ENCODE measurements at places on chromosomes 1 and 21.

DNA sequence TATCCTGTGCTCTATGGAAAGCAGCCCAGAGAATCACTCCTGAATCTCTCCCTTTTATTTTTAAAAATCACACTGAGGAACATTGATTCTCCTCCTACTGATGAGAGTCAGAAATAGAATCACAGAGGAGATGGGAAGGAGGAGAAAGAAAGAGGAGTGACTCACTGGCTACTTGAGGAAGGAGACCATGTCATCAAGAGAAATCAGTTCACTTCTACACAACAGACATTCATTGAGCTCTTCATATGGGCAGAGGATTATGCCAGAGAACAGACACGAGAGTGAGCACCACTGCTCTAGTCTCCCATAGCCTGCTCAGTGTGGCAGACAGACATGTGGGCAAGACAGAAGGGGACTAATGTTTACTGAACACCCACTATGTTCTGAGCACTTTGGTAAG lies 44.2 kb downstream of the RAB3B start:
- no peak for DNase-seq

GRCh38 chr1:159925719-159926078 lies 392 bp upstream of the TAGLN2 start:
- peak; percentile 48 for DNase-seq

GRCh38 chr1:28135371-28136168 lies 40.9 kb downstream of the PTAFR start:
- DNase-seq: no peak

- DNase-seq: no peak
These were observed 92.5 kb downstream of the LRRC40 start for GRCh38 chr1:70112838-70113237.

DNA sequence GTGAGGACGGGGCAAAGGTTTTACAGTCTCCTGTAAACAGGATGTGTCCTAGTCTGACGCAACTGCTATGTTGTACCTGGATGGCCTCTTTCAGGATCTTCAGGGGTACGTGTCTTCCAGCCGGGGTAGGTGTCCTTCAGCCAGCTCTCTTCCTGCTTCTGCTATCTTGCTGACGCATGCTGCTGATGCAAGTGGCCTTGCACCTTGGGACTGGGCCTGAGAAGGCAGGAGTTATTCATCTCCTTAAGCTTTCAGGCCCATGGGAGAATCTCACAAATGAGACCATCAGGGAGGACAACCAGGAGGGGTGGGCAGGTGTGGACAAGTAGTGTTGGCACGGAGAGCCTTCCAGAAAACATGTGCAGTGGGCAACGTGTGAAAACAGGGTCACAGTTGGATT lies 7.9 kb upstream of the SPRR1B start:
- no peak for DNase-seq

- peak; percentile 80 for DNase-seq
These were observed 20.6 kb downstream of the ETNK2 start for GRCh38 chr1:204130981-204131892.

DNA sequence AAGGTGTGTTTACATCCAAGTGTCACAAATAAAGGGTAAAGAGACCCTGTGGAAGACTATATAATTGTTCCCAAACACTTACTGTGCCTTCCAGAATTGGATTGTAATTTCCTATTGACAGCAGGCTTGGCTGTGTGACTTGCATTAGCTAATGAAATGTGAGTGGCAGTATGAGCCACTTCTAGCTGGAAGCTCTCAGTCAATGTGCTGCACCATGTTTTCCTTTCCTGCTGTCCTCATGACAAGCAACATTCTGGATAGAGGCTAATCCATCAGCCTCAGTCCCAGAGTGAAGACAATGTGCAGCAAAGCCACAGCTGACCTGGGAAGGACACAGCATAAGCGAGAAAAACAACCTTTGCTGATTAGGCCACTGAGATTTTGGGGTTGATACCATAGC lies 5.9 kb upstream of the FOXJ3 start:
- DNase-seq: no peak

DNA sequence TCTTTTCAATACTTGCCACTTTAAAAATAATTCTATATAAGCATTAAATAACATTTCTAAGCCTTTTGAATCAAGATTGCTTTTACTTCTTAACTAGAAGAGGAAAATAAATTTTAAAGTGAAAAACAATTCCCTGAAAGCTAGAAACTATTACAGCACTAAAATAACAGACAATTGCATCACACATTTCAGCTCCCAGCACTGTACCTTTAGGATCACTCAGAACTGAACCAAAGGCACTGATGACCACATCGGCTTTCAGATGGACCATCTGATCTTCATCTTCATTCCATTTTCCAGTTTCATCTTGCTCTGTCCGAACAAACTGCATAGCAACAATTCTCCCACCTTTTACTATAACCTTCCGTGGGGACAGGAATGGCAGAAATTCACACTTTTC lies 347.3 kb downstream of the DPYD start:
- no peak for DNase-seq

DNA sequence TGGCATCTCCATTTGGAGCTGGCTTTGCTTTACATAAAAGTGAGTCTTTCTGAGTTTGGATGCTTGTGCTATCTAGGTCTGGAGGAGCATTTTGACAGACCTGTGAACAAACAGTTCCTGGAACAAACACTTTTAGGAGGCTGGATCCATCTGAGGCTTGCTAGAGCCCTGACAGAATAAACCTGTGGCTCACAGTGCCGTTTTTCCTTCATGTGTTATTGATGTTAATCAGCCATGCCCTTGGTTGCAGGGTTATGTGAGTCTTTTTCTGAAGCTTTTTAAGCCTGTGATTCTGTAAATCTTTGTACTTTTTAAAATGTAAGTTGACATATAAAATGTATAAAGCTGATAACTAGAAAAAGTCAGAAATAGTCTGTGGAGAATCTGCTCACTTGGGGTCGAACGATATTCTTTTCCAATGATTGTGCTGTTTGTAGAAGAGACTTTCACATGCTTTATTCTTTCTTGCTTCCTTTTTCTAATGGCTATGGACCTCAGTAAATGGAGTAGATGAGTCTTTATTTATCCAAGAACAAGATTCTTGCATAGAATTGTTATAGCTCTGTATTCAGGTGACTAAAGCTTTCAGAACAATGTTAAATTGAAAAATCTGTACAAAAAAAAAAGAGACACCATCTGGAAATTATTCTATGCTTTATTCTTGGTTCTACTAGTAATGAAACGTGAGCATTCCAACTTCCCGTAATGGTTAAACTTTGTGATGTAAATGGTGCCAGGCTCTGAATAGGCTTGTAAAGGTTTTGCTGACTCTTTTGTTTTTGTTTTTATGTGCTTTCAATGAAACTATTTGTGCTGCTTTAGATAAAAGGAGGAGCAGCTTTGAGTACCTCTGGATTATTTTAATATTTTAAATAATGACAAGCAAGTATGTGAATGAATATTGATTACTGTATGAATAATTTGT lies 53.7 kb downstream of the CACHD1 start:
- DNase-seq: no peak

GRCh38 chr1:116934586-116935207 lies 25.0 kb downstream of the PTGFRN start:
- no peak for DNase-seq

- DNase-seq: no peak
These were observed 506.8 kb downstream of the NPHP4 start for GRCh38 chr1:5485436-5485835.

DNA sequence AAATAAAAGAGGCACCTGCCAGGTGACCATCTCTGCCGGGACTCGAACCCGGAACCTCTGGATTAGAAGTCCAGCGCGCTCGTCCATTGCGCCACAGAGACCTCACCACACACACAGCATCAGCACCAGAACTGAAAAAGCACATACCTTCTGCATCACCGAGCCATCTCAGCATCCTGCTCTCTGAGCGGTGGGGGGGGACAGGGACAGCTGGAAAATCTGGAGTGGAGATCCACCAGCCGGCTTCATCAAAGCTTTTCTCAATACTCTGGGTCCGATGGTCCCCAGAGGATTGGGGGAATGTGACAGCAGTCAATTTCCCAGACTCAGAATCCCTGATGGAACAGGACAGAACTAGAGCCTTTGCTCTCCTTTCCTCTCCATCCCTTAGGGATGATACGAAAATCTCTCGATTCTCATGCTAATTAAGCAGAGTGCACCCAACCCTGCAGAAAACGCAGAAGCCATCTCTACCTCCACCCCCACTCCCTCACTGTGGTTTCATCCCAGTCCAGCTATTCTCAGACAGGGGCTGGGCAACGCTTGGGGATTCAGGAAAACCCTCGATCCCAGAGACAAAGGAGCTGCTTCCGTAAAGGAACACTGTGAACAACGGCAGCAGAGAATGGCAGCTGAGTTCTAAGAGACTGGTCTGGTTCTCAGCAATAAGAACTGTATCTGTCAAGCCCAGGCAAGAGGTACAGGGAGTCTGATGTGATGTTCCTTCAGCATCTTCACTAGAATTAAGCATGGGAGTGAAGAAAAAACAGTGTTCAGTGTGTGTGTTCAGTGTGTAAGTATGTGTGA lies 29.6 kb upstream of the CADM3 start:
- peak; percentile 76 for DNase-seq

DNA sequence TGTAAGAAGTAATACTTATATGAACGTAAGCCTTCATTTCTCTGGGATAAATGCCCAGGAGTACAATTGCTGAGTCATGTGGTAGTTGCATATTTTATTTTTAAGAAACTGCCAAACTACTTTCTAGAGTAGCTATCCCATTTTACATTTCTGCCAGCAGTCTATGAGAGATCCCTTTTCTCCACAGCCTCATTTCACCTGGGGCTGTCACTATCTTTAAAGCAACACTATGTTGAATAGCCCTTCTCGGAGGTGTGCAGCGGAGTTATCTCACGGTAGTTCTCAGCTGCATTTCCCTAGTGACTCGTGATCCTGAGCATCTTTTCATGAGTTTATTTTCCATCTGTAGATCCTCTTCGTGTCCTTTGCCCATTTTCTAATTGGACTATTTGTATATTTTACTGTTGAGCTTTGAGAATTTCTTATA lies 93.4 kb downstream of the ADARB1 start:
- DNase-seq: no peak

GRCh38 chr1:227918736-227919135 lies 29.0 kb downstream of the WNT9A start:
- DNase-seq: no peak

- DNase-seq: peak; percentile 15
These were observed 49.8 kb downstream of the KCNT2 start for GRCh38 chr1:196558411-196558810.

DNA sequence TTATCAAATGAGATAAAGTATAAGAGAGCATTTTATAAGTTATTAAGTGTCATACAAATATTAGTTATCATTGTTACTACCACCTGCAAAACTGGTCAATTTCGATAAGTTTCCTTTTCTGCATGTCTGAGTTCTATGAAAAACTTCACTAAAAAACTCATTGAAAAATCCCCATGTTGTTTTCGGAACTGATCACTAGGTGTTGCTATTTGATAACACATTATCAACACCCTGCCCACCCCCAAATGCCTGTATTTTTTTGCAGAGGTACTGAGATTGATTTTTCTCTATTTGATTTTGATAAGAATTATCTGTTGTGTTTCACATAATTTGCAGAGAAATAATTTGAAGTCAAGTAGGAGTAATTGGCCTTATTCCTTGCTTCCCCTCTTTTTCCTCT lies 22.1 kb upstream of the DISP1 start:
- peak; percentile 26 for DNase-seq

GRCh38 chr1:3066250-3066711 lies 2.7 kb upstream of the PRDM16 start:
- DNase-seq: no peak

DNA sequence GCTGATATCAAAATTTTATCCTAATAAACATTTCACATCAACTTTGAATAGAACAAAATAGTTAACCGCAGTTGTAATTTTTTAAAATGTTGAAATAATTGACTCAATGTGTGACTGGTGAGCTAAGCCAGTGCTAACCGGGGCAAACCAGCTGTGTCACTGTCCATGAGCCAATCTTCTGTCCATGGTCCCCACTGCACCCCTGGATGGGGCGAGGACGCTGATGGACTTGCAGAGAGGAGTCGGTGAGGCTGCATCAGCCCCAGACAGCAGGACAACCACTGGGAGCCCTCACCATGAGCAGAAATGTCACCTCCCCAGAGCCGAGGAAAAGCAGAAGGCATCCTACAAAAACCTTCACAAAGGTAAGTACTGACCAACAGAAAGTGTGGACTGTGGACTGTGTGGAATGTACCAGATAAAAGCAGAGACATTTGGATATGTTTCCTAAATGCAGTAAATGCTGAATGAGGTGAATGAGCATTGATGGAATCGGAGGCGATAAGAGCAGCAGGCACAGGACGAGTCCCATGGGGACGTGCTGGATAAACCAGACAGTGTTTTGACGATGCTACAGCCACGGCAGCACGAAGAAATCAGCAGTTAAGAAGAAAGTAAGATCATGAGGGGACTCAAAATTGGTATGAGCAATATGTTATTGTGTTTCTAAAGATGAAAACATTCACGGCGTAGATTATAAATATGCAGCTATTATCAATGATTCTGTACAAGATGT lies 115.0 kb upstream of the BACE2 start:
- no peak for DNase-seq

GRCh38 chr21:33058957-33059356 lies 11.0 kb upstream of the OLIG1 start:
- DNase-seq: no peak

GRCh38 chr1:43270421-43271095 lies 775 bp downstream of the TMEM125 start:
- no peak for DNase-seq

DNA sequence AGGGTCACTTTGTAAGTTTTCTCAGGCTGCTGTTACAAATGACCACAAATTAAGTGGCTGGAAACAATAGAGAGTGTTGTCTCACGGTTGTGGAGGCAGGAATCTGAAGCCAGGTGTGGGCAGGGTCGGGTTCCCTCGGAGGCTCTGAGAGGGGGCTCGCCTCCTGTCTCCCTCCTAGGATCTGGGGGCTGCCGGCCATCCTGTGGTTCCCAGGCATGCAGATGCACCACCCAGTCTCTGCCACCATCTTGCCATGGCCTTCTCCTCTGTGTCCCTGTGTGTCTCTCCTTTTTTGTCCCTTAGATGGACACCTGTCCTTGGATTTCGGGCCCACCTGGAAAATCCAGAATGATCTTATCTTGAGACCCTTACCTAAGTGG lies 4.8 kb downstream of the TP73 start:
- no peak for DNase-seq

DNA sequence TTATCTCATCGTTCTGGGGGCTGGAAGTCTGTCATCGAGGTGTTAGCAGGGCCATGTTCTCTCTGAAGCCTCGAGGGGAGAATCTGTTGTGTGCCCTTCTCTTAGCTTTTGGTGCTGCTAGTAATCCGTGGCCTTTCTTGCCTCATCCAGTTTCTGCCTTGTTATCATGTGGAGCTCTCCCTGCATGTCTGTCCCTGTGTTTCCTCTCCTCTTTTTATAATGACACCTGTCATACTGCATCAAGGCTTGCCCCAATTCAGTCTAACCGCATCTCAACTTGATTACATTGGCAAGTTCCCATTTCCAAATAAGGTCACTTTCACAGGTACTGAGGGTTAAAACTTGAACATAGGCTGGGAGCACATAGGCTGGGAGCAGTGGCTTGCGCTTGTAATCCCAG lies 82.6 kb upstream of the CNIH3 start:
- no peak for DNase-seq

- peak; percentile 58 for DNase-seq
These were observed 27.4 kb downstream of the VANGL1 start for GRCh38 chr1:115669002-115669673.
